ENCODE measurements at places on chromosomes 4 and X. TPM values are rescaled to one million over a fixed set of nuclear protein-coding genes. Genes with fewer than 3 reads are reported as not detected.

GRCh38 chr4:142194905-142195304 lies 558.5 kb downstream of the IL15 start:
- H3K4me1 ChIP-seq, result no peaks in the 10 kb centered on the region
- no peaks in the 10 kb centered on the region for H3K27me3 ChIP-seq
- H3K4me3 ChIP-seq, result no peak overlapping the region
- H3K27ac ChIP-seq, result no peak overlapping the region
- DNase-seq, result no peak

DNA sequence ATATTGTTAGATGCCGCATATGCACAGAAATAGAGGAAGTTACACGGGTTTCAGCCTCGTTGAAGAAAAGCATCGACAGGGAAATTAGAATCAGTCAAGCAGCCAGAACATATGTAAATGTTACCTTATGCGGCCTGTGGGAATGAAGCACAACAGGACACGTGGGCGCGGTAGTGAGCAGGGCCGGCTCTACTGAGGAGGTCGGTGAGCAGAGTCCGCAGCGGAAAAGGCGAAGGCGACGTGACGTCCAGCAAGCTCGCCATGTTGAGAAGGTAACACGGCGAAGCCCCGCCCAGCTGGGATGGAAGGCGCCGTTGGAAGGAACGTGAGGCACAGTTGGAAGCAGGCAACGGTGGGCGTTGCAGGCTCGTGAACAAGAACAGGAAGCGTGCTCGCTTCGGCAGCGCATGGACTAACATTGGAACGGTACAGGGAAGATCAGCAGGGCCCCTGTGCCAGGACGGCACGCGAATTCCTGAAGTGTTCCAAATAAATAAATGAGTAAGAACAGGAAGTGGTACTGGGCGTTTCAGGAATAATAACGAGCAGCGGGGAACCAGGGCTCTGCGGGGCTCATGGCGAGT lies 54.6 kb downstream of the MTNR1A start:
- no peak for DNase-seq
- H3K4me3 ChIP-seq, result no peak overlapping the region
- H3K4me1 ChIP-seq, result no peaks in the 10 kb centered on the region
- H3K27me3 ChIP-seq, result no peaks in the 10 kb centered on the region
- H3K27ac ChIP-seq, result no peak overlapping the region

The CXorf49 gene
- not detected for total RNA-seq

The TLL1 gene
- 4.0 TPM for total RNA-seq

The MSX1 gene
- 17.9 TPM for total RNA-seq
